Stimulated activated memory B cell treated with anti-CD40 and anti-IgM and Interleukin-4, amounts not matched to agents 10 μg/mL and 1 μg/mL and 100 μg/mL, for 72 hours (primary cell): ENCODE measurements at places on chromosomes 7 and 10.

DNA sequence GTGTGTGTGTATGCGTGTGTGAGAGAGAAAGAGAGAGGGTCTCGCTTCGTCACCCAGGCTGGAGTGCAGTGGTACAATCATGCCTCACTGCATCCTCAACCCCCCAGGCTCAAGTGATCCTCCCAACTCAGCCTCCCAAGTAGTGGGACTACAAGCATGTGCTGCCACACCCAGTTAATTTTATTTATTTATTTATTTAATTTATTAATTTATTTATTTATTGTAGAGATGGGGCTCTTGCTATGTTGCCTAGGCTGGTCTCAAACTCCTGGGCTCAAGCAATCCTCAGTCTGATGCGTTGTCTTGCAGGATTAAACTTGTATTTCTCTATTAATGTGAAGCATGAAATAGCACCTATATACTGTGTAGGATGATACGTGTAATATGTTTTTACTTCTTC lies 21.8 kb upstream of the POU6F2 start:
- no peak for ATAC-seq

DNA sequence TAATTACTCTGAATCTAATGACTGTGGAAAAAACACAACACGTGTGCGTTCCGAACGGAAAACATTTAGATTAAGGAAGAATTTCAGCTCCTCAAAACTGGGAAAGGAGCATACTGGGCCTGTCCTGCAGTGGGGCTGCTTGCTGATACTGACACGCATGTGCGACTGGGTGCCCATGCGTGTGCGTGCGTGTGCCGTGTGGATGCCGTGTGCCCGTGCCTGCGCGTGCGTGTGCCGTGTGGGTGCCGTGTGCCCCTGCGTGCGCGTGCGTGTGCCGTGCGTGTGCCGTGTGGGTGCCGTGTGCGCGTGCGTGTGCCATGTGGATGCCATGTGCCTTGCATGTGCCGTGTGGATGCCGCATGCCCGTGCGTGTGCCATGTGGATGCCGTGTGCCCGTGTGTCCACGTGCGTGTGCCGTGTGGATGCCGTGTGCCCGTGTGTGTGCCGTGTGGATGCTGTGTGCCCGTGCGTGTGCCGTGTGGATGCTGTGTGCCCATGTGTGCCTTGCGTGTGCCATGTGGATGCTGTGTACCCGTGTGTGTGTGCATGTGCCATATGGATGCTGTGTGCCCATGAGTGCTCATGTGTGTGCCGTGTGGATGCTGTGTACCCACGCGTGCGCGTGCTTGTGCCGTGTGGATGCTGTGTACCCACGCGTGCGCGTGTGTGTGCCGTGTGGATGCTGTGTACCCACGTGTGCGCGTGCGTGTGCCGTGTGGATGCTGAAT lies 28.2 kb downstream of the PWWP2B start:
- ATAC-seq = no peak

- ATAC-seq = no peak
Measured at GRCh38 chr10:129032372-129033313, 434.4 kb upstream of the MGMT start.

DNA sequence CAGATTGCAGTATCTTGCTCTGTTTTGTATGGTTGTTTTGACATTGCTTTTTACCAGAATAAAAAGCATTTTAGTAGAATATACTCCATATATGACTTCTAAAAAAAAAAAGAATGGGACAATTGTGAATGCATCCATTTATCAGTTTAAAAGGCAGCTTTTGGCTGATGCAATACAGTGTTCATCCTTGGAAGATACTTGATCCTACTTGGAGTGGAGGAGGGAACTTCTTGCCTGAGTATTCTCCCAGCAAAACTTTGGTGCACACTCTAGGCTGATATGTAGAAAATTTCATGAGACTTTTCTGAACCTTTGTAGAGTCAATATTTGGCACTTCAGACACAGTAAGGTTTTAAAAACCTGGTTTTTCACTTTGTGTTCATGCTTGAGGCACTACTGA lies 40.2 kb downstream of the WDR11 start:
- no peak for ATAC-seq

DNA sequence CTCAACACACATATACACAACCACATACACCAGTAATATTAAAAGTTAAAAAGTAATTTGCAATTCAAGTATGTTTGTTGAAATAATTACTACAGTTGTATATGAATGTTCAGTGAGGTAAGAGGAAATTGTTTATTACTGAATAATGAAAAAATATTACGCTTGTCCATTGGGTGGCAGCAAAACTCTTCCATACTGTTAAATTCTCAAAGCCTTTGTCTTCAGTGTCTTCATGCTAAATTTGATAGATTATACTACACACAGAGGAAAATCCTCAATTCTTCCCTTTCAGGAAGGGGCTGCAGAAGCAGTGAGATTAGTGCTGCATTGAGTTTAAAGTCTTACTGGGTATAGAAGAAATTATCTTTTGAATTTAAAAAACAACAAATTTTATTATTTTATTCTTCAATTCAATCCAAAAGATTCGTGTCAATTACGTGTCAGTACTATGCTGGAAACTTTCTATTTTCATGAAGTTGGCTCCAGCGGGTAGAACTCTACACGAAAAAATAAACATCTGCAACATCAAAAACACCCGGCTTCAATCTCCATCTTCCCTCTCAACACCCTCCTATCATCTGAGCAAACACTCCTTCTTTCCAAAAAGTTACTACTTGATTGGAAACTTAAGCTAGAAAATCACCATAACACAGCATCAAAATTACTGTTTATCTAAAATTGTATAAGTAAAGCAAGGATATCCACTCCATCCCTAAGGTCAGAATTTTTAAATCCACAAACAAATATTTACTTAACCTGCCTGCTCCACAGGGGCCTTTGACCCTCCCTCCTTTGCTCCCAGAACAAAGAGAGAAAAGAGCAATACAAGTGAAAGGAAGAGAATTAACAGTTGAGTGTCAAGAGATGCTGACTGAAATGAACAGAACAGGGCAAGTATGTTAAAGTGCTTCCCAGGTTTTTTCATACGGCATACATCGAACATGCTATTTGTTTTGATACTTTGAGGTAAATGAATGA lies 37.0 kb upstream of the TES start:
- ATAC-seq = no peak

DNA sequence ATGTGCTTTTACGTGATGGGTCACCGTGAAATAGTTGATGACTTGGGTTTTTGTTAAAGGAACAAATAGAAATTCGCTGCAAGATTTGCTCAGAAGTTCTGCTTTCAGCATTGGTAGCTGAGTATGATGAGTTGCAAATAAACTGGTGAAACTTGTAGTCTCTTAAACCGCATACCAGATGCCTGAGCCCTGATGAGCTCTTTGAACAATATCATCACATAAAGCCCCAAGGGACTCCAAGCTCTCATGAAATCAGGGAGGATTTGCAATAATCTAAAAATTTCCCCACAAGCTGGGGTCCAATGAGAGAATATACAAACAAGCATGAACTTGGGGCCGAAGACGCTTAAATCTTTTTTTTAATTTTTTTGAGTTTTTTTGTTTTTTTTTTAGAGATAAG lies 312.4 kb downstream of the CALN1 start:
- ATAC-seq = no peak

DNA sequence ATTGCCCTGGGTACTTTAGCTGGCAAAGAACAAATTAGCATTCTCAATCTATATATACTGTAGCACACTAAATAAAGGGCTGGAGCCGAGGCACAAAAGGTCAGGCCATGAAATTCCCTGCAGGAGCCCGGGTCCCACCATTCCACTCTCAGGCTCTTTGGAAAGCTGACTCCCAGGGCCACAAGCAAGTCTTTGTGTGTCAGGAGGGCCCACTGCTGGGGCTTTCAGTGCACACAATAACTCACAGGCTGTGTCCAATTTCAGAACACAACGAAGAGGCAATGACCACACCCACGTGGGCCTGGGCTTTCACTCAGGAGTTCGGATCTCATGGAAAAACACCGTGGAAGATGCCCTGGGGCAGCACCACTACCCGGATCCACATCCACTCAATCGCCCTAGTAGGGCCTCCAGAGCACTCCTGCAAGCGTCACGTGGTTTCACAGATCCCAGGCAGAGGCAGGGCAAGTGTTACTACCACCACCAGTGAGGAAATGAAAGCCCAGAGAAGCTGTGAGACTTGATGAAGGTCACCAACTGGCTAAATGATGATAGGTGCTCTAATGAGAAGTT lies 60.3 kb downstream of the COBL start:
- no peak for ATAC-seq

DNA sequence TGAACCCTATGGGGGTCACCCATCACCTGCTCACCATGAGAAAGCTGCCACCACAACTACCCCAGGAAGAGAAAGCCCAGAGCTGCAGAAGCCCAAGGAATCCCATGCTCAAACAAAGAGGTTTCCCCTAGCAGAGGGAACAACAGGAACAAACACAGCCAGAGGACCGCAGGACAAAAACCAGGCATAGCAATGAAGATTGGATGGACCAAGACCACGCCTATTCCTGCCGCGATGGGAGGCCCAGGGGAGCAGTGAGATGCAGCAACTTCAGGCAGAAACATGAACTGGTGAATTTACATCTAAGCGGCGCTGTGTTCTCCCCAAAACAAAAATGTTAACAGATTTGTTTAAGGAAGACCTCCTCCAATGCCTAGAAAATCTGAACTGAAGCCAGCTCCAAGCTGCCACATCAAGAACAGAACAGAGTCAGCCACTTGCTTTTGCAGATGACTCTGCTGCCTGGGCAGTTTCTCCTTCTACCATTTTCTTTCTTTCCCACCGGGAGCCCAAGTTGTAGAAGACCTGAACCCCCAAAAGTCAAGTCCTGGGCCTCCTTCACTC lies 134.2 kb upstream of the NEBL start:
- no peak for ATAC-seq

DNA sequence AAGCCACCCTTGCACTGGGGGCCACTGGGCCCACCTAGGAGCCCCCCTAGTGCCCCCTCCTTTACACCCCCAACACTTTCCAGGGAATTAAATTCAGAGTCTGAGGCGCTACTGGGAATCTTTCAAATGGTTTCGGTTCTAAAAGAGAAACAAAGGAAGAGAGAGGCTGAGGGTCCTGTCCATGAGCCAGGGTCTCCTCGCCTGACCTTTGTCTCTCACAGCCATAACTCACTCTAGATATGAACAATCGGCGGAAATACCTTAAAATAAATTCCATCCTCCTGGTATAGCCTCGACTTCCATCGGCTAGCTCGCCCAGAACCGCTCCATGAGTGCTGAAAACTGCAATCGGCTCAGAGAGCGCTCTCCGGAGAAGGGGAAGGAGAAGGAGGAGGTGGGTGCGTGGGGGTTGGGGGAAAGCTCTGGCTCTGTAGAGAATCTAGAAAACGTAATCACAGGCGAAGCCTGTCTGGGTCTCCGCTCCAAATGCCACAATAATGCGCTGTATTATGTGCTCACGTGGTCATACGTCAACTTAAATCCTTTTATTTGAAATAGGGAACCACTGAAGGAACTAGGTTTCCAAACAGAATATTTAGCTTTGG lies 12.6 kb downstream of the HOXA4 start:
- ATAC-seq = no peak

- no peak for ATAC-seq
Measured at GRCh38 chr7:101882595-101883564, 65.5 kb downstream of the CUX1 start.

DNA sequence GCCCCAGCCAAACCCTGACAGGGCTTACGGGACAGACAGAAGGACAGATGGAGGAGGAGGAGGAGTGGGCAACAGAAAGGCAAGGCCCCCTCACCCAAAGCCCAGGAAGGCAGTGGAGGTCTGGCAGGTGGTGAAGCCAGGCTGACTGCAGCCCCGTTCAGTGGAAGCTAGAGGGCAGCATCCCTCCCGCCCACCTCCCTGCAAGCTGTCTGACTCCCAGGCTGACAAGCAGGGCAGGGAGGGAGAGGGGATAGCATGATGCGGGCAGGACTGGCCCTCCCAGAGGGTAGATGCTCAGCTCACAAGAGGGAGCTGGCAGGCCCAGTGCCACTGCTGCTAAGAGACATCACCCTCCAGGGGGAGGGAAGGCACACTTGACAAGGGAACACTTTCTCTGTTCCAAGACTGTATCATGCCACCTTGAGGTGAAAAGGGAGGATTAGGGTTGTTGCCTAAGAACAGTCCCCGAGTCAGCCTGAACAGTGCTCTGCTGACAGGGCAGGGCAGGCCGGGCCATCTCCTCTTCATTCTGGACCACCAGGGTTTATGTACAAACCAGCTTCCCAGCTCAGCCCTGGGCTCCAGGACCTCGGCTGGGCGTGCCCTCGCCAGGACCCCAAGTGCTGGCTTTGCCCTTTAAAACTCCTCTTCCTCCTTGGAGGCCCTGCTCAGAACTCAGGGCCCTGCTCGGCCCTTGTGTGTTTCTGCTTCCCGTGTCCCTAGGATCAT lies 61.8 kb downstream of the RASGEF1A start:
- peak; percentile 55 for ATAC-seq

DNA sequence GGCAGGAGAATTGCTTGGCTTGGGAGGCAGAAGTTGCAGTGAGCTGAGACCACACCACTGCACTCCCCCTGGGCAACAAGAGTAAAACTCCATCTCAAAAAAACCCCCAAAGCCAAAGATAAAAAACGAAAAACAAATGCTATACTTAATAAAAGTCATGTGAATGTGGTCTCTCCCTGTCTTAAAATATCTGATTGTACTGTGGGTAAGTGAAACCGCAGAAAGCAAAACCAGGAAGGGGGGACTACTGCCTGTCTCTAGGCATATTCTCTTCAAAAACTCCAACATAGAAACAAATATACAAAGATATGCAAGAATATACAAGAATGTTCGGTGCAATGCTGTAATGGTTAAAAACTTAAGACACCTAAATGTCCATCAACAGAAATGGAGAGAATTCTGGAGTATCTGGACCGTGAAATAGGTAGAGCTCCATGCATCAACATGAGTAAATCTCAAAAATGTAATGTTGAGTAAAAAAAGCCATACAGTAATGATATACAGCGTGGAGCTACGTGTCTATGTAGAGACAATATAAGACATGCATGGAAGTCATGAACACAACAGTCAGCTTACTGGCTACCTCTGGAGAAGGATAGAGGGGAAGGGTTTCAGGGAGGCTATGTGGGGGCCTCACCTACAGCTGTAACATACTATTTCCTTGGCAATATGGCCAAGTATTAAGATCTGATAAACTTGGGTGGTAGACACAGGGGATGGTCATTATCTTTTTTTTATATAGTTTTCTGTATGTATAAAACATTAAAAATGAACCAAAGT lies 2.1 kb downstream of the ZNF394 start:
- ATAC-seq = no peak

GRCh38 chr7:30503274-30504212 lies 1.1 kb downstream of the GGCT start:
- no peak for ATAC-seq

GRCh38 chr7:28695300-28696295 lies 262.5 kb downstream of the TRIL start:
- ATAC-seq = no peak

DNA sequence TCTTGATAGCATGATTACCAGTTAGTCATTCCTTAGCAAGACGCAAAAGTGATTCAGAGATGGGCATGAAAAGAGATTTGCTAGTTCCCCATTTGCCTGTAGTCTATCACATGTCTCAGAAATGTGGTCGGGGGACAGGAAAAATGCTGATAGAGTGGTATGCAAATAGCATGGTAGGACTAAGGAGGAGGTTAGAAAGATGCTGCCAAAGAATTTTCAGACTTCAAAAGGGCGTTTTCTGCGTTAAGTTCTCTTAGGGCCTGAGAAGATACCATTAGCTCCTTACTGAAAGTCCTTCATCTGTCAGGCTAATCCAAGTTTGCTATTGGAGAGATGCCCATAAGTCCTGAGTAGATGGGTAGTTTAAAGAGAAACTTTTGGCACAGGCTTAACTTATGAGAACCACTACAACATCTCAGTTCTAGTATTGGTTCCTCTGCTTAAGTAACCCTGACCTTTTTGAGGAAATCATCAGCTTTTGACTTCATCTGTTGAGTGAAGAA lies 2.7 kb downstream of the CALD1 start:
- ATAC-seq = peak; percentile 94
